ENCODE measurements at places on chromosomes 6 and 20.

- no peak for DNase-seq
Measured at GRCh38 chr20:36231331-36231730, 4.9 kb upstream of the AAR2 start.

DNA sequence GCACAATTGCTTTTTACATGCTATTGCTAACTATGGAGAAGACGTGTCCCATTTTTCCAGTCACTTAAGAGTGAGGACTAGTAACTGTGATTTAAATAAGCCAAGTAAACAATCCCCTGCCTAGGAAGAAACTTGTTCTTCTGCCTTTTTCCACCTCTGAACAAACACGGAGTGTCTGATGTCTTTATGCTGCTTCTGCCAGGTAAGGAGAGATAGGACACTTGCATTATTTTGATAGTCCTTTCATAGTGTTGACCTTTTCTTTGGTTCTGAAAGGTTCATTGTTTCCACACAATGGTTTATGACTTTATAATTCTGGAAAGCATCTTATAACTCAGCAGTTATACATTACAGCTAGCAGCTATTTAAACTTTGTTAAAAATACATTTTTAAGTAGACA, 8.4 kb downstream of the LRP11 start:
- no peak for DNase-seq

DNA sequence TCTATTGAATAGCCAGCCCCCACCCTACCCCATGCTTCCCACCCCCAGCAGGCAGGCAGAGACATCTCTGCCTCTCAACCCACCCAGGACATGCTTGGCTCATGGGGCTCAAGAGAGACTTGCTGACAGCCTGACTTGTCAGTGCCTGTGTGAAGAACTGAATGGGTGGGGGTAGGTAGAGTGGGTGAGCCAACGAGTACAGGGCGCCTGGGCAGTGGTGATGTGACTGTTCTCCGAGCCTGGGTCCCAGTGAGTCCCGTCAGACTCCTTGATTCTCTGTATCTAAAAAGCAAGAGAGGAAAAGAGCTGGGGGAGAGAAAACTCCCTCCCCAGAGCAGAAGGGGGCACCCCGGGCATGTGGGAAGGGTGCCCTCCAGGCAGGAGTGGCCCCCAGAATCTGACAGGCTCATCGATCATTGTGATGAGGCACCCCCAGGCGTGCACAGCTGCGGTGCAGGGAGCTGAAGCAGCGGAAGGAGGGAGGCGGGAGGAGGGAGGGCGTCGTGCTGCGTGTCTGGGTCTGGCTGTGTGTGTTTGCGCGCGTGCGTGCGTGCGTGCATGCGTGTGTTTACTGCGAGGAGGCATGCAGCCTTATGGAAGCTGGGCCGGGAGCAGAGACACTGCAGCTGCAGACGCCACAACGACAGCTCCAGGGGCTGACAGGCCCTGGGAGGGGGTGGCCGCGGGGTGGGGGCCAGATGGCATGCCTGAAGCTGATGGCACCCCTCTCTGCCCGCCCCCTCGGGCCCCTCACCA, 40.2 kb downstream of the FOXP4 start:
- DNase-seq: no peak

DNA sequence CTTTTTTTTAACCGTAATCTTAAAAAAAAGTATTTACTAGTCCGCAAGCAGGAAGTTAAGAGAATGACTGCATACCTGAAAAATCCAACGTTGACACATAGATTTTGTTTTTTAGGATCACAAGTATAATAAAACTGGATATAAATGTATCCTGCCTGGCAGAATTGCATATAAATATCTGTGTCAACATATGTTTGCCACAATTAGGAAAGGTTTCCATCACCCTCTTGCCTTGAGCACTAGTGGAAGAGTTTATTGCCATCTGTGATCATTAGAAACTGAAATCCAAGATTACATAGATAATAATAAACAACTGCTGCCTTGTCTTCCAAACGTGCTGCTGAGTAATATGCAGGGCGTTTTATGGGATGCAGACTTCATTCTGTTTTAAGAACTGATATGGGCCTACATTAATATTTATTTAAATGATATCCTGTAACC, 27.9 kb downstream of the PLEKHG1 start:
- DNase-seq: no peak

GRCh38 chr6:157322792-157323254, 496 bp downstream of the TMEM242 start:
- no peak for DNase-seq

DNA sequence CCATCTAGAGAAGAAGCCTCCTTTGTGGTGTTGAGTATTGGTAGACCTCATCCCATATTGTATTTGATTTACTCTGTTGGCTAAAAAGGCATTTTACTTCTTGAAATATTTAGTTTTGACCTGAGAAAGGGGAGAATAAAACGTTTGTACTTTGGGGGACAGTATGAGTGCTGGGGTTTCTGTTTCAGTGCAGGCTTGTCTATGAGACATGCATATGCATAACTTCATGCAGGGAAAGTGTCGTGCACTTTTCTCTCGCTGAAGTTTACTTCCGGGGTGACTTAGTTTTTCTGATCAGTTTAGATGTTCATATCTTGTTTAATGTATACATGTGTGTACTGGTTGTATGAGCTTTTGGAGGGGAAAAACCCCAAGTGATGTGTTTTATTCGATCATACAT, 59.5 kb downstream of the UTRN start:
- DNase-seq: no peak

- DNase-seq: peak; percentile 69
Measured at GRCh38 chr20:49409302-49409974, 73.0 kb downstream of the KCNB1 start.

GRCh38 chr20:4779616-4780015, 57.9 kb downstream of the PRND start:
- DNase-seq: no peak

- peak; percentile 82 for DNase-seq
Measured at GRCh38 chr6:108117427-108118358, 43.2 kb upstream of the OSTM1 start.

DNA sequence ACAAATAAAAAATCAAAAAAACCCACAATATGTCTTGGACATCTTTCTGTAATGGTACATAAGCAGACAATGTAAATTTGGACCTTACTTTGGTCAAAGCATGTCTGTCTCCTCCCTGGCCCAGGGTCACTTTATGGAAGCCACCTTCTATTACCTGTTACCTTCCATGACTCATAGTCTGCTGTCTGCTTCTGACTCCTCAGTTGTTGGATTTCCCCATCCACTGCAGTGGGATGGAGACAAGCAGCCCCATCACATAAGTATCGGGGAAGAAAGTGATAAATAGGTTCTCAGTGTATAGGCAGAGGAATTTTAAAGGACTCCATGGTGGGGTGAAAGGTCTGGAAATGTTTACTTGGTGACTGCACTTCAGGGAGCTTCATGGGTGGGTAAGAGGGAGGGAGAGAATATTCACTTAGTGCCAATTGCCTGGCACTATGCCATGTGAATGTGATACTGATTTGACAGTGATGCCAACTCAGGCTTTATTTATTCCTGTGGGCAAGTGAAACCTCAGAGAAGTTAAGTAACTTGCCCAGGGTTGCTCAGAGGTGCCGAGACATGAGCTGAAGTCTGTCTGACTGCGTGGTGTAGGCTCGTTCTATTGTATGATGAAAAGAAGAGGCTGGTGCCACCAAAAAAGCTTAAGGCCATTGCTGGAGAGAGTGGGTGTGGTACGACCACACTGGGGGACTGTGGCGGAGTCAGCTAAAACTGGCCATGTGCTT, 175.6 kb upstream of the RNF24 start:
- DNase-seq: peak; percentile 16

- no peak for DNase-seq
Measured at GRCh38 chr6:155417454-155417853, 38.2 kb downstream of the NOX3 start.

- no peak for DNase-seq
Measured at GRCh38 chr6:21305893-21306332, 287.6 kb upstream of the SOX4 start.

GRCh38 chr6:82182756-82183155, 64.8 kb downstream of the IBTK start:
- no peak for DNase-seq

- DNase-seq: no peak
Measured at GRCh38 chr6:142722012-142722411, 223.0 kb downstream of the HIVEP2 start.
